Daoy (cell line): ENCODE measurements at places on chromosomes 7 and 10. TPM values are rescaled to one million over a fixed set of nuclear protein-coding genes. Genes with fewer than 3 reads are reported as not detected.

ZNF487 gene
- 1.0 and 1.8 TPM in 2 replicates for total RNA-seq

FXYD4 gene
- not detected in 2 replicates for total RNA-seq

CDHR3 gene
- total RNA-seq: 0.18 and 0.74 TPM in 2 replicates

ADAM8 gene
- total RNA-seq: 2.9 and 6.2 TPM in 2 replicates

TAS2R4 gene
- 0.18 and 0.69 TPM in 2 replicates for total RNA-seq

AKR1C4 gene
- not detected in 2 replicates for total RNA-seq

HPS1 gene
- total RNA-seq: 6.3 and 7.6 TPM in 2 replicates

DNA sequence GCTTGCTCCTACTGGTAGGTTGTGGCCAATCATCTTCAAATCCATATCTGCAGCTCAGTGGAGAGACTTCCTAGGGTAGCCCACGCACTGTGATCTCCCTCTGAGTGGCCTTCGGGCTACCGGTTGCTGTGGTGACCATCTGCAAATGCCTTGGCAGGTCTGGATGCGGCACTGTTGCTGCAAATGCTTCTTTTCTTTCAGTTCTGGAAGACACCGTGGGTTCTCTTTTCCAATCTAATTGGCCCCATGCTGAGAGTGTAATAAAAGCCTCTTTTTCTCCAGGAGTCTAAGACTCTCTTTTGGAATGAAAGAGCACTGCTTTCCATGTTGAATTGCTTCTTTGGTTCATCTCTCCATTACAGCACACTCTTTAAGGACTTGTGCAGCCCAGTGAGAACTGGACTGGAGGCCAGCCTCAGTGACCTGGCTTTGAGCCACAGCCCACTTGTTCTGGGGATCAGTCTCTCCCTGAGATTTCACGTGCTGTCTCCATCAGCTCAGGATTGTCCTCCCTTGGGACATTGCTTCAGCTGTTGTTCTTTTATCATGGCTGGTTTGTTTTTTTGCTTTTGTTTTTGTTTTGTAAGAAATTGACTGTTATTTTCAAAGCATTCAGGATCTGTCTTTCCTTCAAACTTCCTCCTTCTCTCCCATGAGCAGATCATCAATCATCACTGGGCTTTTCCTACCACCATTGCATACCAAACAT, 286.6 kb downstream of the BMPER start:
- DNase-seq: no peak

GRCh38 chr7:148697256-148698006, 1.3 kb upstream of the CUL1 start:
- peak; percentile 52 for DNase-seq

- no peak for DNase-seq
Observed at GRCh38 chr7:55464422-55464821, 99.3 kb downstream of the LANCL2 start.

- peak; percentile 31 for DNase-seq
Observed at GRCh38 chr7:112202816-112203215, 3.4 kb downstream of the DOCK4 start.

- peak; percentile 90 for DNase-seq
Observed at GRCh38 chr10:22316286-22317075, at the start of gene COMMD3. Gene COMMD3 (plus strand): TSS chr10:22316388. CDS start chr10:22316418, 30 bp downstream.

- DNase-seq: no peak
Observed at GRCh38 chr10:10605551-10606081, 412.1 kb upstream of the CELF2 start.

- DNase-seq: no peak
Observed at GRCh38 chr7:47327346-47327697, 254.6 kb downstream of the TNS3 start.

GRCh38 chr10:91632671-91633550, at the start of gene PPP1R3C:
Gene PPP1R3C (minus strand): TSS chr10:91633071. CDS start chr10:91632969, 102 bp downstream.
- DNase-seq: peak; percentile 88

GRCh38 chr7:130086938-130087337, 16.6 kb downstream of the KLHDC10 start:
- no peak for DNase-seq

DNA sequence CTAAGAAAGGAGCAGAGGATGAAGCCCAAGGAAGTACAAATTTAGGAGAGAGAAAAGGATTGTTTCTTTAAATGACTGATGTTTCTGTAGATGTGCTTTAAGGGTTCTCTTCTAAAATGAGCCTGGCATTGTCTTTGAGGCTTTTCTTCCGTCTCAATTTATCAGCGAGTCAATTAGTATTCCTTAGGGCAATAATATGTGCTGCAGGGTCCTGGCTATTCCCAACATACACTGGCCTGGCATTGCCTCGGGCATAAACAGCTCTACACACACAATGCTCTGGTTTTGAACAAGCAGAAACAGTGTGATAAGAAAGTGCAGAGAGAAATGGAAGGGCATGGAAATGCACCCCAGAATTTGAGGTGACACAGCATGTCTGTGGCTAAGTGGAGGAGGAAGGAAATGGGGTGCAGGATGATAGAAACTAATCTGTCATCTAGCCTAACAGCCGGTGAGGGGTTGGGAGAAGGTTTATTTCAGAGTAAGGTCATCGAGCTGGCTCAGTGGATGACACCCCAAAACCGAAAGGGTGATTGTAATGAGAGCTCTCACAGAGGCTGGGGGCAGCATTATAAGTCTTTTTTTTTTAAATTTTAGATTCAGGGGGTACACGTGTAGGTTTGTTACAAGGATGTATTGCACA, 67.5 kb upstream of the ARHGAP21 start:
- no peak for DNase-seq

GRCh38 chr7:2926896-2927405, 82.8 kb upstream of the GNA12 start:
- DNase-seq: no peak

- peak; percentile 80 for DNase-seq
Observed at GRCh38 chr10:114623661-114624294, 34.3 kb downstream of the ABLIM1 start.

GRCh38 chr7:144565586-144565985, 162.1 kb upstream of the NOBOX start:
- no peak for DNase-seq

GRCh38 chr10:116892907-116893685, 43.8 kb downstream of the ENO4 start:
- no peak for DNase-seq
